Daoy (cell line): ENCODE measurements at places on chromosomes 11 and 22. TPM values are rescaled to one million over a fixed set of nuclear protein-coding genes. Genes with fewer than 3 reads are reported as not detected.
A peak's percentile ranks its signal among the peaks of the same experiment; 100 is the strongest.

Gene RASL10A
- 0.11 and 0.39 TPM in 2 replicates for total RNA-seq

GRCh38 chr11:60914633-60915247, 782 bp downstream of the TMEM109 start:
- DNase-seq, result peak; percentile 50

- DNase-seq, result peak; percentile 77
Measured at GRCh38 chr11:45457649-45458048, 171.5 kb upstream of the SYT13 start.

DNA sequence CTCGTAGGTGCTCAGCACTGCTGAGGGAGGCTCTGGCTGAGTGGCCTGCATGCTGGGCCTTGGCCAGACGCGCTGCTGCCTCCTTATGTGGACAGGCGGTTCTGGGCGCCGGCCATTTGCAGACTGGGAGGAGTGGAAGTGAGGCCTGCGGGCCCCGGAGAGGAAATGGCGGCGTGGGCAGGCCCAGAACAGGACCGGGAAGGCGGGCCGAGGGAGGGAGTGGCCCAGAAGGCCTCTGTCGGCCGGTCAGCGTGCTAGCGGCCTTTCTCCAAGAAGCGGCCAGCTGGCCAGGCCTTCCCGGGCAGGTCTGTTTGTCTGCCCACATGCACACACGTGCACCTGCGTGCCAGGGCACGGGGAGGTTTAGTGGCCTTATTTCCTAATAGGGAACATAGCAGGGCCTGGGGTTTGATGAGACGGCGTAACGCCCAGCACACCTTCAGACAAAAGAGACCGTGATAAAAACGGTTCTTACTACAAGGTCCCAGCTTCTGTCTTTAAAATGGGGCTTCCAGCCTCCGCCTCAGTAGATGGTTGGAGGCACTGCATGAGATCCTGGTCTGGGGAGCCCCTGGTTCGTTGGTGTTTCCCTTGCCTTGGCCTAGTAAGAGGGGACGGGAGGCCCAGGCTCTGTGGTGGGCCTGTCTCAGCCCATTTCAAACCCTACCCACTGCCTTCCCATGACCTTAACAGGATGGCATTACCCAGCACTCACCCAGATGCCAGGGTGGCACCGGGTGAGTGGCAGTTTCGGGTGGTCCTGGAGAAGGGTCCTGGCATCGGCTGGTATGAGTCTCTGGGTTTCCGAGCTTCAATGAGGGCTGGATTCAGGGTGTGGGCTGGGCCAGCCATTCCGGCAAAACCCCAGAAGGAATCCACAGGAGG, 65.1 kb upstream of the PPARA start:
- peak; percentile 88 for DNase-seq

DNA sequence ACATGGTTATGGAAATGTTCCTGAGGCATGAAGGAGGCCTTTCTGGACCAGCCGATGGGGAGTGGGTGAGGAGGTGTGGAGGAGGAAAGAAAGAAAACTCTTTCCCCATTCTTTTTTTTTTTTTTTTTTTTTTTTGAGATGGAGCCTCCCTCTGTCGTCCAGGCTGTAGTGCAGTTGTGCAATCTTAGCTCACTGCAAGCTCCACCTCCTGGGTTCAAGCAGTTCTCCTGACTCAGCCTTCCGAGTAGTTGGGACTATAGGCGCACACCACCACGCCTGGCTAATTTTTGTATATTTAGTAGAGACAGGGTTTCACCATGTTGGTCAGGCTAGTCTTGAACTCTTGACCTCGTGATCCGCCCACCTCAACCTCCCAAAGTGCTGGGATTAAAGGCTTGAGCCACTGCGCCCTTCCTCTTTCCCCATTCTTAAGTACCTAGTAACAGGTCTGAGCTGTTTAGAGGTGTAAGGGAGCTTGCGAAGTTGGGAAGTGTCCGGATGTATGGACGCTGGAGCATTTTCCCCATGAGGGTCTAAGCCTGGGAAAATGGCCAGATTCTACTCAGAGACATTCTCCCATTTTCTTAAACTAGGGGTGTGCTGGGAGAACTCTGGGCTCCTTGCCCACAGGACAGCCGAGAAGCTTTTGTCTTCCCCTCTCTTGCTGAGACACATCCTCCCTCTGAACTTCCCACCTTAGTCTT, 135.8 kb downstream of the TEAD1 start:
- peak; percentile 68 for DNase-seq

DNA sequence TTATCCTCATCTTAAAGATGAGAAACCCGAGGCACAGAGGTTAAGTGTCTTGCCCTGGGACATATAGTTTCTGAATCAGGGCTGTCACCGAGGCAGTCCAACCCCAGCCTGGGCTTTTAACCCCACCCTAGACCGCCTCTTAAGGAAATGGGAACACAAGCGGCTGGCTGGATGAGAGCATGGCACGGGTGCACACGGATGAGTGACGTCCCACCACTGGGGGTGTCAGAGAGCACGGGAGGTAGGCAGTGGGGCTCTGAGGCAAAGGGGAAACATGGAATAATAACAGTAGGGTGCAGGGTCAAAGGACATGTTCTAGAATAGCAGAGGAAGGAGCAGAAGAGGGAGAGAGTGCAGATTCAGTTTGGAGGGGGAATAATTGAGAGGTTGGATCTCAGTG, 22.3 kb downstream of the PPFIBP2 start:
- peak; percentile 37 for DNase-seq

DNA sequence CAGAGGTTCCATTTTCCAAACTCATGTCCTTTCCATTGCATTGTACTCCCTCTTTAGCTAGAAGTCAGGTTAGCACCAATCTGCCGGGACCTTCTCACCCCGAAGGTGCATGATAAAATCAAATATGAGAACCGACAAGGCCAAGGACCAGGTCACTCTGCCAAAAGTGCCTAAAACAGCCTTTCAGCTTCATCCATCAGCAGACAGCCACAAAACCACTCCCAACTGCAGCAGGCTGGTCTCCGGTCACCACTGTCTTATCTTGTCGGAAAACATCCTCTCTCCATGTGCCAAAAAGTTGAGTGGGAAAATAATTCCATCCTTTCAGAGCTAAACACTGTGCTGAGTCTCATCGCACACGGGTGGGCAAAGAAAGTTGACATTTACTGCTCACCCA, 1.4 kb downstream of the PI4KA start:
- DNase-seq, result no peak

DNA sequence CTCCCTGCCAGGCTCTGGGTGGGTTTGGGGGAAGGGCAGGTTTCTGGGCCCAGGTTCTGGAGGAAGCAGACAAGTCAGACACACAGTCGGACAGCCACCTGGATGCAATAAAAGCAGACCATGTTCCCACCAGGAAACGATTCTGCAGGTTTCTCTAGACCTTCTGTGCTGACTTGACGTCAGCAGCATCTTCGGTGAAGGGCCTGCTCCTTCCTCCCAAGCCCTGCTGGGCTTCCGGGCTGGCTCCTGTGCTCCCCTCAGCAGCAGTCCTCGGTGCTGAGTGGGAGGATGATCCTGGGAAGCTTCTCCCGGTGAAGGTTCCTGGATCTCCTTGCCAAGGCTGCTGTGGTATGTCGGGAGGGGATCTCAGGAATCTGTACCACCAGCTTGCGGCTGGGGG, 240.0 kb downstream of the GRIK4 start:
- no peak for DNase-seq

- DNase-seq, result peak; percentile 73
Measured at GRCh38 chr22:31561238-31561887, 65.0 kb downstream of the SFI1 start.

DNA sequence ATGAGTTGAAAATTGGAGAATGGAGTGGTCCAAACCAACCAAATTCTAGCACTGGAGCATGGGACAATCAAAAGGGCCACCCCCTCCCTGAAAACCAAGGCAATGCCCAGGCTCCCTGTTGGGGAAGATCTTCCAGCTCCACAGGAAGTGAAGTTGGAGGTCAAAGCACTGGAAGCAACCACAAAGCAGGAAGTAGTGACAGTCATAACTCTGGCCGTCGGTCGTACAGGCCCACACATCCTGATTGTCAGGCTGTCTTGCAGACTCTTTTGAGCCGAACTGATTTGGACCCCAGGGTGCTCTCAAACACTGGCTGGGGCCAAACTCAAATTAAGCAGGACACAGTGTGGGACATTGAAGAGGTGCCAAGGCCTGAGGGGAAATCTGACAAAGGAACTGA, 80.5 kb upstream of the ADSL start:
- DNase-seq, result peak; percentile 7

Gene ADM2
- 0.03 and 0.23 TPM in 2 replicates for total RNA-seq

Gene APOA1
- 0.11 TPM in 1 of 2 replicates, not detected in the other for total RNA-seq

GRCh38 chr22:20475115-20475436, 20.5 kb downstream of the KLHL22 start:
- no peak for DNase-seq

DNA sequence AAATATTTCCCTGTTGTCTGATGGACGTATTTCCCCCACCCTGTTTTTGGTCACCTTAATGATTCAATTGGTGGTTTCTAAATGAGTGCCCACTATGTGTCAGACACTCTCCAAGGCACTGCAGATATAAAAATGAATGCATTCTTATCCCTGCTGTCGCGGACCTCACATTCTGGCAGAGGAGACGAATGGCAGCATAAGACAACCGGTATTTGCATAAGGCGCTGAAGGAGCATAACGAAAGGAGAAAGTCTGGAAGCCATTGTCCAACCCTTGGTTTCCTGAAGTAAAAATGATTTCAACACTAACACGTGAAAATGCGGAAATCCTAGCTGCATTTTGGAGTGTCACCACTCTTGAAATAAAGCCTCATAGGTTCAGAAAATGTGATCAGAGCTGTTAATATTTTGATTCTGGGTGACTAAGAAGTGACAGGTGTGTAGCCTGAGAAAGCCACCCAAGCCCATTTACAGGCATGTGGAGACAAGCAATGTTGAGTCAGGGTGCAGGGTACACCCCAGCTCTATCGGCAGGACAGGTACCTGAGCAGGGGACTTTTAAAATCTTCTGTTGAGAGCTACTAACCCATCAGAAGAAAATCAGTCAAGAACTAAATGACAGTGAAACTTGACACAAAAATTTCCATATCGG, 10.1 kb upstream of the GAB2 start:
- DNase-seq, result no peak

GRCh38 chr22:41833369-41834004, 582 bp downstream of the SREBF2 start:
- DNase-seq, result peak; percentile 38

Gene TRPC6
- total RNA-seq, result not detected in 2 replicates

DNA sequence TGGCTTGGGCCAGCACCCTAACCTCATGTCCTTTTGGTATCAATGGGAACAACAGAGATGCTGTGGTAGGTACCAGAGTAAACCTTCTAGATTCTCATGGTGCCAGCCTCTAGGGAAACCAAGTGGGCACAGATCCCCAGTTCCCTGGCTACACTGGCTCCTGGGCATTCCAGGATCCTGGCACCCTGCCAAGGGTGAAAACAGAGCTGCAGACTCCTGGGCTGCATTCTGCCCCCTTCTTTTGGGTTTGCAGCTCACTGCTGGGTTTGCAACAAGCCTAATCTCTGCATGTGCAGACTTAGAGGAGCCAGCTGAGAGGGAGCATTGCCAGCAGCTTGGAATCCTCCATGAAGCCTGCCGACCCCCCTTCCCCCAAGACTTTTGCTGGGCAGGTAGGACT, 30.6 kb downstream of the PRDM11 start:
- DNase-seq, result no peak

Gene SHANK2
- total RNA-seq, result 0.06 and 0.29 TPM in 2 replicates

Gene GUCY1A2
- total RNA-seq, result 0.71 and 1.1 TPM in 2 replicates

DNA sequence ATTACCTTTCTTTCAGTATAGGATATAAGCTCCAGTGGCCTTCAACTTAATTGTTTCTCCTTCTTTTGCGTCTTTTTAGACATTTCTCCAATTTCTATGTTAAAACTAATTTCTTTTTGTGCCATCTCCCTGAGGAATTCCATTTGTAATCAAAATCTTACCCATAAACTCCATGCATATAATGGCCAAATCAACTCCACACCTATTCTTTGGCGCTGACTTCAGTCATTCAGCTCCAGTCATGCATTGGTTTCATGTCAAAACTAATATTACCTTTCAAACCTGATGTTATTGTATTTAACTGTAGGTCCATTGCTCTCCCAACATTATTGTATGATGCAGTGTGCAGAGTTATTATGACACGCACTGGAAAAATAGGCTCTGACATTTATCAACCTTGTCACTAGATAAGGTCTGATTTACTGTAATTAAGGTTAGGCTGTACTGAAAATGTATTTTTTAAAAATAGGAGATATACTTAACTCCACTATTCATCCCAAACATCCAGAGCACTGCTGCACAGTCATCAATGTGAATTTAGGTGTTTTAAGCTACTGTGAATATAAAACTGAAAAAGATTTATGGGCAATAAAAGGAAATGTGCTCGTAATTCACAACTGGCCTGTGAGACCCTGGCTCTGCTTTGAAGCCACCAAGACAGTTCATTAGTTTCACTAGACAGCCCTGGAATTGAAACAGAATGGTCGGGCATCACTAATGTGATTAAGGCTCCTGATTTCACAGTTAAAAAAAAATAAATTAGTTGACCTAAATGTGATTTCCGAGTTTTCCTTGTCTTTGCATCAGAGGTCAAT, 180.6 kb upstream of the GRIA4 start:
- no peak for DNase-seq

Gene MS4A6A
- total RNA-seq, result not detected in 2 replicates

DNA sequence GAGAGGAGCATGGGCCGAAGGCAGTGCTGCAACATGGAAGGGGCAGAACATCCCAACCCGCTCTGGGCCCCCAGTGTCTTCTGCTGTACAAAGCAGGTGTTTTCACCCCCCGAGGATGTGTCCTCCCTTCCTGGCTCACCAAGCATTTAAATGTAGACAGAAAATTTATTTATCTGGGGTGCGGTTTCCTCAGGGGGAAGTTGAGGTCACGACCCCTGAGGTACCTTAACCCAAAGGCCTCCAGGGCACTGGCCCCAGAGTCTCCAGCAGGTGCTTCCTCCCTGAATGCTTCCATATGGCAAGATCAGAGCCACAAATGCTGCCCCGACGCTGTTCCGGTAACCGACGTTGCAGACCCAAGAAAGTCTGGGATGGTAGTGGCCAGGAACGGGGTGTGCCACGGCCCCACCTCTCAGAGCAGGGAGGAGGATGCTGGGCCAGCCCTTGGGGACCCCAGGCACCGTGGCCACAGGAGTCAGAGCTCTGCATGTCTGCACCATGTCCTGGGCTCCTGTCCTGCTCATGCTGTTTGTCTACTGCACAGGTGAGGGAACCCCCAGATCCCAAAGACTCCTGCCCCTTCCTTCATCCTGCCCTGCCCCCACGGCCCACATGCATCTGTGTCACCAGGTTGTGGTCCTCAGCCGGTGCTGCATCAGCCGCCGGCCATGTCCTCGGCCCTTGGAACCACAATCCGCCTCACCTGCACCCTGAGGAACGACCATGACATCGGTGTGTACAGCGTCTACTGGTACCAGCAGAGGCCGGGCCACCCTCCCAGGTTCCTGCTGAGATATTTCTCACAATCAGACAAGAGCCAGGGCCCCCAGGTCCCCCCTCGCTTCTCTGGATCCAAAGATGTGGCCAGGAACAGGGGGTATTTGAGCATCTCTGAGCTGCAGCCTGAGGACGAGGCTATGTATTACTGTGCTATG, at the start of gene VPREB1:
VPREB1 (plus strand) TSS at position 471 of the 935 bp plus-strand sequence; CDS start at position 499, 28 bp downstream.
- no peak for DNase-seq

DNA sequence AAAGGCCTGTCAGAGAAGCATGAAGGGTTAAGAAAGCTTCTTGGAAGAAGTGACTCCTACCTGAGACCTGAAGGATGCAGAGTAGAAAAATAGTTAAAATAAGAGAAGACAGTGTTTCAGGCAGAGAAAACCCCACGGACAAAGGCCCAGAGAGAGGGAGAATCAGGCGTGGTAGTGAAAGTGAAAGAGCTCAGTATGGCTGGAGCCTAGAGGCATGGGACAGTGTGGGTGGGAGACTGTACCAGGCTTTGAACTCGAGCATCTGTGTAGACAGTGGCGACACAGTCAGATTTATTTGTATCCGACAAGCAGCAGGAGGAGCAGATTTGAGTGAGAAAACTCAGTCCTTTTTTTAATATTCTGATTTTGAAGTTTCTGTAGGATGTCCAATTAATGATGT, 360.0 kb downstream of the OPCML start:
- DNase-seq, result no peak

- no peak for DNase-seq
Measured at GRCh38 chr11:952406-953385, 27.0 kb downstream of the AP2A2 start.
